Thymus (tissue), 14 donors: ENCODE measurements at places on chromosomes 4 and X. TPM values are rescaled to one million over a fixed set of nuclear protein-coding genes. Genes with fewer than 3 reads are reported as not detected.
A peak's percentile ranks its signal among the peaks of the same experiment; 100 is the strongest.

TRAM1L1 gene
- total RNA-seq, result 1.4 TPM

TLR10 gene
- total RNA-seq, result 8.9 TPM

HCFC1 gene
- total RNA-seq, result 12.7 TPM

RASSF6 gene
- 16.6 TPM for total RNA-seq

NDNF gene
- total RNA-seq, result 3.1 TPM

SSX1 gene
- total RNA-seq, result not detected

CPLX1 gene
- total RNA-seq, result 3.5 TPM

STIM2 gene
- total RNA-seq, result 43.3 TPM

NOX1 gene
- total RNA-seq, result 0.33 TPM

MFAP3L gene
- 0.80 TPM for total RNA-seq

- DNase-seq, result no peak
Observed at GRCh38 chr4:25890571-25891485, 23.2 kb upstream of the SMIM20 start.

- no peak for DNase-seq
Observed at GRCh38 chrX:154529206-154529612, 13.2 kb upstream of the FAM3A start.

DNA sequence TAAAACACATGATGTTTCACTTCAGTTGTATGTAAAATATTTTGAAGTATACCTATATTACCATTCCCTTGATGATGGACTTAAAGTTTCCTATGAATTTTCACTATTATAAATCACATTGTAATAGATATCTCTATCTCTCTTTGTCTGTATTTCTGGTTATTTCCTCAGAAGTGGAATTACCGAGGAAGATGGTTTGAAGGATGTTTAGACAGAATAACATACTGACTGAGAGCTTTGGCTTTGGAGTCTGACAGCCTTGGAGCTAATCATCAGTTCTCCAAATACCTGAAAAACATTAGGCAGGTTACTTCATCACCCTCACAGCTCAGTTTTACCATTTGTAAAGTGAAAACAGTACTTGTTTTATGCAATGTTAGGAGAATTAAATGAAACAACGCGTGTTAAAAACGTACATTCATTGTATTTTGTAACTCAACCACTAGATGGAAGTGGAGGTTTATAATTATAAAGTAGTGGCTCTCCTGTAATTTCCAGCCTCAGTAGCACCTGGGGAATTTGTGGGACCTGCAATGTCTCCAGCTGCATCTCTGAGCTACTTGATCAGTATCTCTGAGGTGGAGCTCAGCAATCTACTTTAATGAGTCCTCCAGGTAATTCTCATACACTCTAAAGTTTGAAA, 14.3 kb downstream of the JCHAIN start:
- peak; percentile 45 for DNase-seq

GRCh38 chr4:104795264-104795939, 300.7 kb upstream of the CXXC4 start:
- DNase-seq, result no peak

GRCh38 chr4:79676705-79677104, 268.7 kb upstream of the GK2 start:
- no peak for DNase-seq

GRCh38 chr4:158133551-158133950, 39.3 kb downstream of the GASK1B start:
- no peak for DNase-seq

DNA sequence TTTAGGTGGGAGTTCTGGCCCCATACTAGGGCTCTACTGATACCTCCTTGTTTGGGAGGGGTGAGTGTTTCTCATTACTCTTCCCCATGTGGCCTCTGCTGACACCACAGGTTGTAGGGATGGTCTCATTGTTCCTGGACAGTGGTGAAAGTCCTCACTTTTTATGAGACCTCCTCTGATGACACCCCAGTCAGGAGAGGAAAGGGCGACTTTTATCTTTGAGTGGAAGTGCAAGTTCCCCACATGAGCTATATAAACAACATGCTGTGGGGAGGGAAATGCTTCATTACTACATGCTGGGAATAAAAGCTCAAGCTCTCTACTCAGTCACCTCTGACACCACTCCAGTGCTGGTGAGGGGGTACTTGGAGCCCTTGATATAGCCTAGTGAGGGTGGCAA, 29.5 kb upstream of the MAGEA6 start:
- no peak for DNase-seq

DNA sequence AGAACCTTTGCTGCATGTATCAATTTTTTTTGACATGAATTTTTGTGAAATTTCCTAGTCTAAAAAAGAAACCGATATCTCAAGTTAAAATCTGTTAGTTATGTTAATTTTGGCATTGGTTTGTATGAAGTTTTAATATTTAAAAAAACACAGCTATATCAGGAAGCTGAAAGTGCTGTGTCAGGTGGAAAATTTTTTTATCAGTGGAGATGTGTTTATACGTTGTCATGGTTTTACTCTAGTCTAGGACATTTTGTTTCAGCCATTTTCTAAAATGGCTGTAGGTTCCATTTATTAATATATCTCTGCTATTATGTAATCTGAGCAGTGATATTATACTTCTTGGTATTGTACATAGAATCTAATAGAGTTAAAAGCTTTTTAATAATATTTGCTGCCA, 34.2 kb downstream of the OCRL start:
- DNase-seq, result no peak

- no peak for DNase-seq
Observed at GRCh38 chrX:150329868-150330267, 33.2 kb upstream of the MAMLD1 start.

DNA sequence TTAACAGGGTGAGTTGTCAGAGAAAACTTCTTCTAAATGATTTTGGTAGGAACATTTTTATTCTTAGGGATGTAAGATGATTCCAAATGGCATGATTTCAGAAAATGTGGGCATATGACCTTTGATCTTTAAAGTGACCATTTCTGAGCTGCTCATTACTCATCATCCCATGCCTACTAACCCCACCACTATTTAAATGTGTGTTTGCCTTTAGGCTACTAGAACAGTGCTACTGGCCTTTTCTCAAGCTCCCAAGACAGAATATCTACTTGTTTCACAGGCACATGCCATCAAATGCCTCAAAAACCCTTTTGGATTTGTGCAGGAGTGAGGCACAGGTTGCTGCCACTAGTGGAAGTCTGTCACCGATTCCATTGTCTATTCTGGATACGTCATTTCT, 428.2 kb downstream of the ADAM29 start:
- no peak for DNase-seq

- no peak for DNase-seq
Observed at GRCh38 chr4:124640022-124640730, 72.4 kb downstream of the ANKRD50 start.

DNA sequence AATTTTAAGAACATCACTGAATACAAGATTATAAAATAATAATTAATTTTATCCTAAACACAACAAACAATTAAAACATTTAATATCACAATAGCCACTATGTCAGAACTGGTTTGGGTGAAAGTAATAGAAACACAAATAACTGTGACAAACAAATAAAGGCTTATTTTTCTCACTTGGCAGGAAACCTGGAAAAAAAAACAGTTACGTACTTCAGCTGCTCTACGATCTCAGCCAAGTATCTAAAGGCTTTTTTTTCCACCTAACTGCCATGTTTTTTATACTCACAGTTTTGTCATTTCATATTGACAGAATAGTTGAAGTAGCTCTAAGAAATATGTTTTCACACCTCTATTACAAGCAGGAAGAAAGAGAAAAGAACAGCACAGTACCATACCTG, 284.8 kb upstream of the INTU start:
- no peak for DNase-seq

DNA sequence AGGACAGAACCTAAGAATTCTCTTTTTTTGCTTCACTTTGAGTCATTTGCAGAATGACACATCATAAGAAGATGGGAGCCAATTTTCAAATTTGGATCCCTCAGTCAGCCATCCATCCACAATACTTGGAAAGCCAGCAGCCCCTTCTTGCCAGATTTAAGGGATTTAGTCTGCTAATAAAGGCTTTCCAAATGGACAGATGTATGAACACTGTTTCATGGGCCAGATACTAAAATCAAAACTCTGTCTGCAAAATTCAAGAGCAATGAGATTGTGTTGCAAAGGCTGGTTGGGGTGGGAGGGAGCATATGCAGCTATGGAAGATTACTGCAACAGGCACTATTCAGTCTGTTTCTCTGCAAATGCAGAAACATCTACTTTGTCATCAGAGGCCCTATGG, 37.7 kb upstream of the KCNIP4 start:
- no peak for DNase-seq
